T-helper 22 cell (primary cell): ENCODE measurements at places on chromosomes 6 and 20.

DNA sequence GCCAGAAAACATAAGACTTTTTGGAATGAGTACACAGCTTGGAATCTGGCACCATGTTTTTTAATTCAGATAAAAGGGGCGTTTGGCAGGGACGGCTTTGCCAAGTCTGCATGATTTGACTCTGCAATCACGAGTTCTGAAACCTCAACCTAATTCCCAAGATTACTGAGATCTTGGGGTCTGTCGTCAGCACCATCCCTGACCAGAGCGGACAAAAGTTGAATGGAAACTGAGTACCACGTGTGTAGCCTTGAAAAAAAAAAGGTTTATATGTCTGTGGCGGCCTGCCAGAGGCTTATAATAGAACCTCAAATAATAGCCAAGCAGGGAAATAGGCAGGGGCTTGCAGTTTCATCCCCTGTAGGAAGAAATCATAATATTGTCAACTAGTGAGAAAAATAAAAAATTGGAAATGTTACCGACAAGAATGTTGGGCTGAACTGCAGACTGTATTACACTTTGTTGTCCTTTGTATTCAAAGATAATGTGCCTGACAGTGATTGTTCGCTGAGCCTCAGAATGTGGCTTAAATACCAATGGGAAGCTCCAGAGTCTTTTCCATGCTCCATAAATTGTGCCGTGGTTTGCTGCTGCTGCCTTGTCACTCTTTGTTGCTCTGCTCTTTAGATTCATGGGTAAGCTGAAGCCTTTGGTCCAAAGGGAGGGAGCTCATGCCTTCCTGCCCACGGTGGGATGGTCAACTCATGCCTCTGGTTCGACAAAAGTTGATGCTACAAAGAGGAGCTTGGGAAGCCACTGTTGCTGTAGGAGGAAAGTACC lies 118.8 kb upstream of the ARID1B start:
- DNase-seq: no peak

GRCh38 chr6:72976484-72976883 lies 248.8 kb downstream of the KHDC1L start:
- no peak for DNase-seq

DNA sequence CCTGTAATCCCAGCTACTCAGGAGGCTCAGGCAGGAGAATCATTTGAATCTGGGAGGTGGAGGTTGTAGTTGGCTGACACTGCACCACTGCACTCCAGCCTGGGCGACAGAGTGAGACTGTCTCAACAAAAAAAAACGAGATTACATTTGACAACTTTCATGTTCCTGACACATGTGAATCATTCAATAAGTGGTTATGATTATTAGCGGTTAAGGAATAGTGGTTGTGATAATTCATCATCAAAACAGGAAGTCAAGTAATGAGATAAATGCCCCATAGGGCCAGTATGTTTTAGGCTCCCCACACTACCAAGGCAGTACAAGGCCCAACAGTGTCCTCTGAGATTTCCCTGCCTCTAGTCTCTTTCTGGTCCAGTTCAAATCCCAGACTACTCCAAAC lies 2.5 kb downstream of the HDDC2 start:
- DNase-seq: no peak

DNA sequence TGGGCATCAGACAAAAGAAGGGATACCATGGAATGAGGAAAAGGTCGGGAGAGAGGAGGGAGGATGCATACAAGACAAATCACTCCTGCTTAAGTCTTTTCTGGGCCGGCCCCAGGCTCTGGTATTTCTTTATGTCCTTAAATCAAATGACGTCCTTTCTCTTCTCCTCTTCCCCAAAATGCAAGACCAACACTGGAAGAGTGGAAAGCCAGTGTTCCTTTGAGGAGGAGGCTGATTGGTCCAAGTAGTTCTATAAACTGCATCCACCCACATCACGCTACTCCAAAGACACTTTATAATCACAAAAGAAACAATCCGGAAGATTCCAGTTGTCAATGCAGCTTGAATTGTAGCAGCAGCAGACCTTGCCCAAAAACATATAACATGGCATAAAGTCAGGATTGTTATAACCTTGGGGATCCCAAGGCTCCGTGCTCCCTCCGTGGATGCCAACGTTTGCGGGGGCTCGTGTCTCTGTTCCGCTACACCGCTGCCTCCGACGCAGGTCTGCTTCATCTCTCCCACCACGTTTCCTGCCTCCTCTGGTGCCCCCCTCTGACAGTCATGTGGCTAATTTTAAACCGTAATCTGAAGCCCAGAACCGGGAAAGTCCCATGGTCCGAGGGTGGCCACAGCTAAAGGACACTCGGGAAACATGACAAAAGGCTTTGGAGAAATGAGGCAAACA lies 47.1 kb downstream of the MCUR1 start:
- DNase-seq: no peak

- DNase-seq: no peak
Observed at GRCh38 chr6:87806635-87807034, 104.6 kb upstream of the AKIRIN2 start.

GRCh38 chr6:33080127-33081089 lies 4.6 kb downstream of the HLA-DPB1 start:
- DNase-seq: no peak

- no peak for DNase-seq
Observed at GRCh38 chr6:101396548-101397173, 3.2 kb downstream of the GRIK2 start.

DNA sequence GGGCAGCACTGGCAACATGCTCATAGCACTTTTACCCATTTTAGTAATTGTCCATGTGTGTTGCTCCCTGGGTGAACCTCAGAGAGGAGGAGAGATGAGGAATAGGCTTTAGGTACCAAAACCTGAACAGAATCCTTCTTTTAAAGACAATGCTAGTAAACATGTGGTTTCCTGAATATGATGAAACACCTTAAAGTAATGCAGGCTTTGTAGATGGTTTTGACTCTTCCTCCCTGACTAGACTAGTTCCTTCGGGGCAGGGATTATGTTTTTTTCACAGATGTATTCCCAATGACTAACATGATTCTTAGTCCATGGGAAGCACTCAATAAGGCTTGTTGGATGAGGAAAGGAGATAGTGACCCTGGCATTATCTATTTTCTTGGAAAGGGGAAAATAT lies 367.6 kb upstream of the JAG1 start:
- DNase-seq: no peak

GRCh38 chr20:57701651-57702050 lies 8.2 kb downstream of the PMEPA1 start:
- no peak for DNase-seq

DNA sequence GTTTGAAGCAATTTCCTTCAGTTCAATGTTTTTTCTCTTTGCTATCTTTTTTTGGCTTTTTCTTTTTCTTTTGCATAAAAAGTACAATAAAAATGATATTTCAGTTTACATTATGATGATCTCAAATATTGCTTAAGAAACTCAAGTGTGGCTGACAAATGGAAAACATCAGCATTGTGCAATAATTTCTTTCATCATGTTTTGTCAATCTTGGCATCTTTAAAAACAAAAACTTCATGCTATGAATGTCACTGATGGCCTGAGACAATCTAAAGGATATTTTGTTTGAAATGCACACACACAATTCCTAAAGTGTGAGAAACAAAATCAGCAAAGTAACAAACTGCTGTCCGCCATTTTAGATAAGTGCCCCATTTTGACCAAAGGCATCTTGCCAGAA lies 13.9 kb upstream of the MTCL3 start:
- no peak for DNase-seq

DNA sequence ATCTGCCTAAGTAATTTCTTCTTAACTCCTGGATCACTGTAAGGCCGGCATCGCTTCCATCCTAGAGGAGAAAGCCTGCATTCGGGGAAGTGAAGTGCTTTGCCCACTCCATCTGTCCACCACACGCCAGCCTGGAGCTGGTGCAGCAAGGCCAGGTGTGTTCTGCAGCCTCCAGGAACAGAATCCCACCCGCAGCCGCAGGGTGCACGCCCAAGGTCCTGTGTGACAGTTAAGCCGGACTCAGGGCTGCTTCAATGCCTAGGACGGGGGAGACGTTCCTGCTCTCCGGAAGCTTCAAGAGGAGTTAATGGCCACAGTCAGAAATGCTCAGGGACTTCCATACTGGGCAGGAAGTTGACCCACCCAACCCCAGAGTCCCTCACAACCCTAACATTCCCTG lies 86.1 kb upstream of the QKI start:
- DNase-seq: no peak

DNA sequence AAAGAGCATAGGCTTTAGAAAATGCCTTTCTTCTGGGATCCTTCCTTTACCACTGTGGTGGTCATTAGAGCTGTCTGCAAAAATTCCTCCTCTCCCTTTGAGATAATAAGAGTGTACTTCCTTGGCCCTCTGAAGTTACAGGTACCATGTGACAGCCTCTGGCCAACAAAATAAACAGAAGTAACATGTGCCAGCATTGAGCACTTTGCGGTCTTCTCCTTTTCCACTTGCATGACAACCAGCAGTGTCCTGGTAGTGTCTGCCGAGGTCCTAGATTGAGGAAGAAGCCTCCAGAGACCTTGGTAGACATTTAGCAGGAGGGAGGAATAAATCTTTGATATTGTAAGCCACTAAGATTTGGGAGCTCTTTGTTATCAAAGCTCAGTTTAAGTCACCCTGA lies 87.5 kb upstream of the ARID1B start:
- DNase-seq: no peak

DNA sequence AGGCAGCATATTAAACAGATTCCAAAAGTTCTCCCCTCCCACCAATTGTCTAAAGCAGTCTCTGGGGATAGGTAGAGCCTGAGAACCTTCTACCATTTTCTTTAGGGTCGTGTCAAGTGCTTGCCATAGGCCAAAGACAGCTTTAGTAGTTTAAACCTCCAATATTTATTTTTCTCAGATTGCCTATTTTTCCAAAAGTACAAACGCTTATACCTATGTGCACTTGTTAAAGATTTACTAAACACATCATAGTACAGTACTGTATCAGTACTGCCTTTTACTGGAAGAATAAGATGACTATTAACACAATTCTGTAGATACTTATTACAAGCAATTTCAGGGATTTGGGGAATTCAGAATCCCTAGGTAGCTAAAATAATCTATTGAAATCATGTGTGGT lies 29.4 kb downstream of the AKIRIN2 start:
- DNase-seq: no peak

DNA sequence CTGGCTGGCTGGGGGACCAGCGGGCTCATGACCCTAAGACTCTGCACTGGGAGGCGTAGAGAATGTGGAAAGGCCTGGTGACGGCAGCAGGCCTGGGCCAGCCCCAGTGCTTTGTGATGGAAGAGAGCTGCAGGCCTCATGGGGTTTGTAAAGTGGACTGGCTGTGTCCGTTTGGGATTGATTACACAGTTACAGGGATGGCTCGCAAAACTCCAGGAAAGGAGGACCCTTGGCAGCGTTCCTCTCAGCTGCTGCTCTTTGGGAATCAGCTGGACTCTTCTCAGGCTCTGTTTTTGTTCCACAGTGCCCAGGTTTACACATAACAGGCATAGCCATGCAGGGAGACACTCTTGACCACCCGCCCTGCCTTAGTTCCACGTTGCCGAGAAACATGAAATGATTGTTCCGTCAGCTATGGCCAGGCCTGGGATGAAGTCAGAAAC lies 89.0 kb downstream of the SLX4IP start:
- no peak for DNase-seq

GRCh38 chr20:25369529-25369928 lies 21.1 kb downstream of the ABHD12 start:
- DNase-seq: no peak

GRCh38 chr6:151069641-151070040 lies 170.1 kb upstream of the AKAP12 start:
- no peak for DNase-seq

DNA sequence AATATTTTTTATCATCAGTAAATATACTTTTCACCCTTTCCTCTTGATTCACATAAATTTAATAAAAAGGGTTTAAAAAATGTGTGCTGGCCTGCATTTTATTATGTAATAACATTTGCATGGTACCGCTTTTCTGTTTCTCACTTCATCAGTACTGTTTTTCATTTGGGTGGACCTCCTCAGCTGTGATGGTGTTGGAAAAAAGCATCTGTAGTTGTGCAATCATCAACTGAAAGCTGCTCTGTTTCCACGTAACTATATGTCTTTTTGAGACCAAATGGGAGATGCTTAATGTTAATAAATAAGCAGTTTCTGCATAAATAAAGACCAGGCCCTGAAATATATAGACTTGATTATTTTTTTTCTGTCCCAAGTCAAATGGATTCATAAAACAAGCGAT lies 31.6 kb upstream of the CENPW start:
- no peak for DNase-seq

GRCh38 chr6:55820696-55821095 lies 54.7 kb downstream of the BMP5 start:
- no peak for DNase-seq

DNA sequence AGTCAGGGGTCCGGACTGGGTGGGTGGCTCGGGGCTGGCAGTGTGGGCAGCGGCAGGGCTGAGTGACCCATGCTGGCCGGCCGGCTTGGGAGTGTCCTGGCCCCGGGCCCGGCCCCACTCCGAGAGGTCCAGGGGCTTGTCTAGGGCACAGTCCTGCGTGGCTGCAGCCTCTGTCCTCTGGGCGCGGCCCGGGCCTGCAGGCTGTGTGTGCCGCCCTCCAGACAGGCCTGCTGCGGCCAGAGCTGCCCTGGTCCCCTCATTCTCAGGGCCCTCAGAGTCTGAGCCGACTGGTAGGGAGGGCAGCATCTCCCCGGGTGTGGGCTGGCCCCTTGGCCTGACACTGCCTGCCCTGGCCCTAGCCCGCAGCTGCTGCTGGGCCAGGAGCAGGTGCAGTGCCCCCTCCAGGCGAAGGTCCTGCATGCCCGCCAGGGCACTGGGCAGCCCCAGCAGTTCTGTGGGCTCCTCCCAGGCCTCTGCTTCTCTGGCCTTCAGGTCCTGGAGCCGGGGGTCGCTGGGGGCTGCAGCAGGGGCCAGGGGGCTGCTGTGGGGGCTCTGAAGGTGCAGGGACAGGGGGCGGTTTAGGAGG lies 6.9 kb upstream of the CABLES2 start:
- DNase-seq: no peak

- no peak for DNase-seq
Observed at GRCh38 chr6:5457041-5457440, 195.7 kb downstream of the FARS2 start.
